ENCODE measurements at places on chromosomes 3 and 15.

GRCh38 chr3:10974131-10974530, 18.4 kb upstream of the SLC6A1 start:
- DNase-seq = no peak

GRCh38 chr15:98888820-98889479, 118.6 kb downstream of the PGPEP1L start:
- no peak for DNase-seq

DNA sequence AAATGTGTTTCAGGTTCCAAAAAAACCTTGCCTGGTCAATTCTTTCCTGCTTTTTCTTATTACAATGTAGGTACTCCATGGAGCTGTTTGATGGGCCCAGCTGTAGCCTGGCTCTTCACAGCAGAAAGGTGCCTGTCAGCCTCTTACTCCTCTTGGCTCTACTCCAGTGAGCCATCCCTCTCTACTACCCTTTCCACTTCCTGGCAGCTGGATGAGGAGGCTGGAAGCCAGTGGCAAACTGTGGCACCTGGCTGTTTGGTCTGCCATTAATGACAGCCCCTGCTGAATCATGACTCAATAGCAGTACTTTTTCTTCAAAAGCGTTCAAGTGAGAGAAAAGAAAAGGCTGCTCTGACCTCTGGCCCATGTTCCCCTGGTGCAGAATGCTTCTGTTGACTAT, 618.1 kb downstream of the PYDC2 start:
- no peak for DNase-seq

GRCh38 chr3:88189361-88189810, 39.6 kb downstream of the C3orf38 start:
- DNase-seq = no peak

DNA sequence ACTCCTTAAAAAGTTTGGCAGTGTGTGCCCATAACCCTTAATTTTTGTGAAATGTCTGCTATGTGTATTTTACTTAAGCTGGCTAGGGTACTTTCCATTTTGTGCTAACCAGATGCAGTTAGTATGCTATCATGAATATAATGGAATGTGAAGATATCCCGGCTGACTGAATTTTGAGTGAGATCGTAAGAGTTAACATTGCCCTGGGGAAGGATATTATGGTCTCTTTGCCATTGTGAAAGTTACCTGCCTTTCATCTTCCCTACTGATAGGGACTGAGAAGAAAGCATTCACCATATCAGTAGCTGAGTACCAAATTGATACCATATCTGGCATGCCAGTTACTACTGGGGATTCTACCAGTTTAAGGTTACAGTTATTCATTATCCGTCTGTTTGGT, 243.2 kb downstream of the UBE2E2 start:
- no peak for DNase-seq

DNA sequence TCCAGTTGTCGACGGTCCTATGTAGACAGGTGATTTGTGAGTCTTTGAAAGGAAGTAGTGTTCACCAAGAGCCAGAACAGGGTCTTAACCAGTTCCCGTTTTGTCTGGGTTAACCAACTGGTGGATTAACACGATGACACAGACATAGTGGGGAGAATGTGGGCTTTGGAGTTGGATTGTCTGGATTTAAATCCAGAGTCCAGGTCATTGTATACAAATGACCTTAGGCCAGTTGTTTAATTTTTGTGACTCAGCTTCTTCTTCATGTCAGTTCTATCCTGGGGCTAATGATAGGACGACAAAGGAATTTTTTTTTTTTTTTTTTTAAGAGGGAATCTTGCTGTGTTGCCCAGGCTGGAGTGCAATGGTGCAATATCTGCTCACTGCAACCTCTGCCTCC, 126.7 kb downstream of the LPP start:
- no peak for DNase-seq

Data from tongue (tissue), 3 donors.